H54 (cell line): ENCODE measurements at places on chromosomes 2 and 18.

DNA sequence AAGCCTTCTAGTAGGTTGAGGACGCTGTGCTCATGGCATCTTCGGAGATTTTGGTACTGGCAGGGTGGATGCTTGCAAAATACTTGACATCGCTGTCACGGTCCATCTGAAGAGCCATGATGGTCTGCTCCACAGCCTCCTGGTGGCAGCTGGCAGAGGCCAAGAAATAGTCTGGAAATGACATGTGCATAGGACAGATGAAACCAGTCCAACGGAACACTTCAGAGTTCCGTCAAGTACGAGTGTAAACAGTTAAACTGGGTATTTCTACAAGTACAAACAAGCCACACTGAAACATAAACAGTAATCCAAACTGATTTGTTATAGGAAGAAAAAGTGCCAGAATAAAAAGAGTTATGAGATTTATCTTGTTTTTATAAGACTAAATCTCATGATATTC is 66.6 kb downstream of the PPP4R1 start:
- no peak for DNase-seq

GRCh38 chr2:227880460-227880859 is 9.0 kb downstream of the DAW1 start:
- no peak for DNase-seq

DNA sequence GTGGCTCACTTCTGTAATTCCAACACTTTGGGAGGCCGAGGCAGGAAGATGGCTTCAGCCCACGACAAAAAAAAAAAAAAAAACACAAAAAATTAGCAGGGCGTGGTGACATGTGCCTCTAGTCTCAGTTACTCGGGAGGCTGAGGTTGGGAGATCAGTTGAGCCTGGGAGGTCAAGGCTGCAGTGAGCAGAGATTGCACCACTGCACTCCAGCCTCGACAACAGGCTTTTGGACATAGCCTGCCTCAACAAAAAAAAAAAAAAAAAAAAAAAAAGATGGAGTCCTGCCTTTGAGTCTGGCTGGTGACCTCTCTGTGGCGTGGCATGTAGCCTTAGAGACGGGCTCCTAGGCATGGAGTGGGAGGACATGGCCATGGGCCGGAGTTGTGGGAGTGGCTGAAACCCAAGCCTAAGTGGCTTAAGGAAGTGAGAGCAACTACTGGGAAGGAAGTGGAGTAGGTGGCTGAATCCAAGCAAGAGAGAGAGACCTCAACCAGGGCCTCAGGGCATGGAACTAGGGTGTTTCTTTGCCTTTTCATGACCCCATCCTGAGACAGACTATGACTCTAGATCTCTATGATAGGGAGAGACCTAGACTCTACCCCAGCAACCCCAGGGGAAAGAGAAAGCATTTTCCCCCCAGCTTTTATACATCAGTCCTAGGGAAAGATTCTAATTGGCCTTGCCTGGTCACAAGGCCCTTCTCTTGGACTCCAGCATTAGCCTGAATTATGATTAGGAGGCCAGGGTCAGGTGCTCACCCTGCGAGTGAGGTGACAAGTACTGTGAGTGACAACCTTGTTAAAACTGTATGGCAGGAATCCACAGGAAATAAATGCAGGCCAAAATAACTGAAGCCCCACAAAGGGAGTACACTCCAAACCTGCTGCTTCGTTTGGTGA is 34.2 kb downstream of the NPAS2 start:
- no peak for DNase-seq

- no peak for DNase-seq
These were observed 1003.2 kb upstream of the FAM98A start for GRCh38 chr2:34602262-34602661.

- no peak for DNase-seq
These were observed 43.3 kb downstream of the KCNH7 start for GRCh38 chr2:162795312-162795711.

DNA sequence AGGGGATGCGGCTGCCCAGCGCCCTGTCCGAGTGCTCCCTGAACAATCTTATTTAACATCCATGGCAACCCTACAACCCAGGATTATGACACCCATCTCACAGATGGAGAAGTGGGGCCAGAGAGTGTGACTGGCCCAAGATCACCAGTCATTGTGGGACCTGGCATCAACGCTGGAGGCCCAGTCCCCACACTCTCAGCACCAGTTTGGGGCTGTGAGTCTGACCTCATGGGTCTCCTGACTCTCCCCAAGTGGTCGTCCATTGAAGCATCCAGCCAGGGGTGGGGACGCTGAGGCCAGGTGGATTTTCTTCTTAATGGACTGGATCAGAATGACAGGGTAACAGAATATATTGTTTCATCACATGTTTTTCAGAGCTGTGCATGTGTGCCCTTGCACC is 24.5 kb downstream of the MAL start:
- no peak for DNase-seq

- DNase-seq: no peak
These were observed 290.9 kb downstream of the AGAP1 start for GRCh38 chr2:235784788-235785187.

DNA sequence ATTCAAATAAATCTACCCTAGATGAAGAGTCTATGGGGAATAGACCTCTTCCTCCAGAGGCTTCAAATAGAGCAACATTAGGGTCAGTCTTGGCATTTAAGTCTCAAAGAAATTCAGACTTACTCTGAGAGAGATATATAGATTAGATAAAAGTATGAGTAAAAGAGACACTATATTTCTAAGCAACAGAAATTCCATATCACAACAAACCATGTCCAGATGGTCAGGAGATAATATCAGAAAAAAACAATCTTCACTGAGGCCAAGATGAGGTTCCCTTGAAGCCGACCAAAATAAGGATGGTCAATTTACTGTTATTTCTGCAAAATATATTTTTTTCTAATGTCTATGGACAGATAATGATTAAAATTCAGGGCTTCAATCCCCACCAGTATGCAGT is 89.1 kb upstream of the NOSTRIN start:
- DNase-seq: no peak

GRCh38 chr2:217711188-217711587 is 291.6 kb downstream of the TNS1 start:
- no peak for DNase-seq

DNA sequence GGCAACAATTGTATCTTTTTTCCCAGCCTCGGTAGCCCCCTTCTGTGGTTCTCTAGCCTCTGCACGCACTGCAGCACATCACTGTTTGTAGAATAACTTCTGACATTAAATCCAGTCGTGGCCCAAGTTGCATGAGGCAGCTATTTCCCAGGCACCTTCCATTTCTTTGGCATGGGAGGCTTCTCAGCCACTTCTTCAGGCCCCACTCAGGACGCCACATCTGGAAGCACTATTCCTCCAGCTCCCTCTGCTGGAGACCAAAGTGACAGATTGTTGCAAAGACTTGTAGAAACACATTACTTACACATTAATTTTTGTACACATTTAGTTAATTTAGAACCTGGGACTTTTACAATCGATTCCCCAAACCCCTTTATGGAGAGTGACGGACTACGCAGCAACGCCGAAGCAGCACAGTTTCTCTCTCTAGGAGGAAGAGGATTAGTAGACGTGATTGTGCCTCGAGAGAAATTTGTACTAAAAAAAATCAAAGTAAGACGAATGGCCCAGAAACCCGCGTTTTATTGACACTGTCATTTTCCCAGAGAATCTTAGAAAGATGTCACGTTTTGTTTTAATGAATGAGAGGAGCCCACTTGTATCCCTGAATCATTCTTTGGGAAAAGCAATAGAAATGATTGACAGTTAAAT is 57.8 kb upstream of the RGPD5 start:
- DNase-seq: no peak

DNA sequence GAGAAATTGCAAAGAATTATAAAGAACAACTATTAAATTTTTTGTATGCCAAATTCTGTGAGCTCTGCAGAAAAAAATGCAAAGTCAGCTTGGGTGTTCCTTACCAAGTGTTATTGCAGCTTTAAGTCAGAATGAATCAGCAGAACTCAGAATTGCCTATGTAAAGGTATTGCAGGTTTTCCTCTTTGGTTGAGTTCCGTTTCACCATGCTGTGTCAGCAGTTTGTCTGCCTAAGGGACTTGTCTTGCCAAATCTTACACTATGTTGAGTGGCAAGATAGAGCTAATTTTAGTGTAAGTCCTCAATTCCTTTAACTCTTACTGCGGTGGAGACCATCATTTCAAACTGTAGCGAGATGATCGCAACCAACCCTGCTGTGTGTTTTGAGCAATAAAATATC is 38.8 kb downstream of the ADAM23 start:
- DNase-seq: no peak

- DNase-seq: no peak
These were observed at the start of gene PRLH for GRCh38 chr2:237566401-237567235. TSS of gene PRLH (plus strand) at chr2:237566574. CDS start at chr2:237566574, 0 bp downstream.

DNA sequence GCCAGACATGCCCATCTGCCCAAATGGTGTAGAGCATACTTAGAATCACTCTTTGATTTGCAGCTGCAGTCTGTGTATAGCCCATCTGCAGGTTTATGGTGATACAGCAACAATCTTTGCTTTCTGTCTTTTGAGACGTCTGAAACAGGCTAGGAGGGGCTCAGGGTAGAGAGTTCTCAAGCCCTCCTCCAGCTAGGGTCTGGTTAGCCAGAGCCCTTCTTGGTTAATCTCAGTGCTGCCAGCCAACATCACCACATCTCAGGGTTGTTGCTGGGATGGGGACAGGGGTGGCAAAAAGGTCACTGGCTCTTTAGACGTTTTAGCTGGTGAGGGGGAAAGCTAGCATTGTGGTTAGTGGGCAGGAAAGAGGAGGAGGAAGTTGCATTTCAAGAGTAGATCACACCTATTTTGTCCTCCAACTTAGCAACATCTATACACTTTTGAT is 136.6 kb upstream of the ACAA2 start:
- DNase-seq: no peak

DNA sequence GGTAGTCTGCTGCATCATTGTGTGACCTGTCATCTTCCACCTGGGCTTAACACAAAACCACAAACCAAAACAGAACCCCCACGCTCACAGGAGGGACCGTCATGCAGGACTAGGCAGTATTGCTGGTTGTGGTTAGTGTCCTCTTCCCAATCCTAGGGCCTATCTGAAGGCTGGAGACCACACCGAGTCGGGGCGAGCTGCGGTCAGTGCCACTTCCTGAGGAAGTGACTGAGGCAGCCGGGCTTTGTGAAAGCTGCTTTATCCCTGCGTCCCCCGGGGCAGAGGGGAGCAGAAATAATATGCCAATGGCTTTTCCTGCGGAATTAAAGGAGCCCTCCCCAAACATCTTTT is 22.9 kb downstream of the ZNF532 start:
- DNase-seq: no peak
